ENCODE measurements at places on chromosomes 11 and 22. TPM values are rescaled to one million over a fixed set of nuclear protein-coding genes. Genes with fewer than 3 reads are reported as not detected.

DKK3 gene
- total RNA-seq: 110 TPM

KDM4E gene
- not detected for total RNA-seq

BTG4 gene
- total RNA-seq: not detected

RDX gene
- total RNA-seq: 55.0 TPM

MYO7A gene
- 9.1 TPM for total RNA-seq

KCNJ1 gene
- total RNA-seq: 1.5 TPM

Measured in vagina (tissue), 2 donors.